ENCODE measurements at places on chromosomes 2 and 18.

DNA sequence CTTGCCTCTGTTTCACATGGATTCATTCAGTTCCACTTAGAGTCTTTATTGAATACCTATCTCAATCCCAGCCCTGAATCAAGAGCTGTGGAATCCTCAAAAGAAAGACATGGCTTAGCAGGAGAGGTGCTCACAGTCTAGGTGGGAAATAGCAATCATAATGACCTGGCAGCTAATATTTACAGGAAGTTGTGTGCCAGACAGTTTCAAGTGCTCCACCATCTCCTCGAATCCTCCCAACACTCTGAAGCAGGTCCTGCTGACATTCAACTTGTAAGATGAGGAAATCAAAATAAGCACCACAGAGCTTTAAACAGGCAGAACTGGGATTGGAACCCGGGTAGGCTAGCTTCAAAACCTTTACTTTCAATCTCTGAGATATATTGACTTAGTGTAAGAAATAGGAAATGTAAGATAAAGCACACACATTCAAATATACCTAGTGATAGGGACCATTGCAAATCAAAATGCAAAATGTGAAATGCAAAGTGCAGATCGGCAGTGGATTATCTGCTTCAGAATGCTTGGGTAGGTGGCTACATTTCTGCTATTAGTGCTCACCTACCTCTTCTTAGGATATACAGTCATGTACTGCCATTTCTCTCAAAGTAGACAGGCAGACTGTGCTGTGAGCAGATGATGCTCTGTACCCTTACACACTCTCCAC is 182.0 kb downstream of the PRKCE start:
- DNase-seq = no peak

DNA sequence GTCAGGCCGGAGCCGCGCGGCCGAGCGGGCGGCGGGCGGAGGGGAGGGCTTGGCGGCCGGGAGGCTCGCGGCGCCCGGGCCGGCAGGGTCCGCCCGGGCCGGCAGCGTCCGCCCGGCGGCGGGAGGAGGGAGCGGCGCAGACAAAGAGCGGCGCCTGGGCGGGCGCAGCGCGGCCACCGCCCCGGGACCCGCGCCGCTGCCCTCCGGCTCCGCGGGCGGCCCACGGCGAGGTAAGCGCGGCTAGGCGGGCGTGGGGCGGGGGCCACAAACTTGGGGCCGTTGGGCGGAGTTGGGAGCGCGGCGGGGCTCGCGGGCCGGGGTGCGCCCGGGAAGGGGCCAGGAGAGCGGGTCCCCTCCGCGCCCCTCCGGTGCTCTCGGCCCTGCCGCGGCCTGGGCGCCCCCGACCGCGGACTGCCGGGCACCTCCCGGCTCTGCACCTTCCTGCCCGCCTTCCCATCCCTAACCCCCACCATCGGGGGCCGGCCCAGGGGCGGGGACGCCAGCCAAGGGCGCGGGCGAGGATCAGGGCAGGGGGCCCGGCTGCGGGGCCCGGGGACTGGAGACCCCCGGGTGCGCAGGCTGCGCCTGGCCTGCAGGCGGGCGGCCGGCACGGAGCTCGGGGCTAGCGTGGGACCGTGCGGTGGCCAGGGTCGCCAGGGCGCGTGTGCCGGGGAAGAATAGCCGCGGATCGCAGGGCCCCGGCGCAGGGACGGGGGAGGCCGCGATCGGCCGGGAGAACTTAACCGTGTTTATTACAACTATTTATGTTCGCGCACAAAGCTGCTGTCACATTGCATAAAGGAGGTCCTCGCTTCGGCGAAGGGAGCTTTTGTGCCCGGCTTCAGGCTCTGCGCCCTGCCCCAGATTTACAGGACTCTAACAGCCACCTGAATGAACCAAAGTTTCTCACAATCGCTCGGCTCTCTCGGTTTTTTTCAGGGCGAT is at the start of gene NCK2:
NCK2 (plus strand) TSS at position 4 of the 945 bp plus-strand sequence. CDS start 110,152 bp downstream, outside the sequence.
- peak; percentile 71 for DNase-seq

GRCh38 chr2:62895632-62896009 is 155.0 kb upstream of the OTX1 start:
- no peak for DNase-seq

- DNase-seq = no peak
These were observed 167.4 kb downstream of the PTGR3 start for GRCh38 chr18:75041586-75041985.

DNA sequence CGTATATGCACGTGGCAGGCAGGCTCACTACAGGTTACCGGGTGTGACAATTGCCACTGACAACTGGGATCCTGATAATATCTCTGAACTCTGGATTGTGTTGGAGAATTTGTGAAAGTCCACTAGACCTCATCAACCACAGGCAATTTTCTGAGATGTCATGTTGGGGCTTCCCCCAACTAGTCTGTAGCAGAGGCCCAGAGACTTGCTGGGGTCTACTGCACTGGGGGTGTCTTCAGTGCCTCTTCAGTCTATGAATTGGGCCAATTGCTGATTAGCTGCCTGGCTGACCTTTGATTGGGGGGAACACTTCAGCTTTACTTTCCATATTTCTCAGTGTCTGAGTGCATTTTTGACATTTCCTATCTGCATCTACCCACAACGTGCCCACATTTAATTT is 201.5 kb downstream of the MTX2 start:
- no peak for DNase-seq

DNA sequence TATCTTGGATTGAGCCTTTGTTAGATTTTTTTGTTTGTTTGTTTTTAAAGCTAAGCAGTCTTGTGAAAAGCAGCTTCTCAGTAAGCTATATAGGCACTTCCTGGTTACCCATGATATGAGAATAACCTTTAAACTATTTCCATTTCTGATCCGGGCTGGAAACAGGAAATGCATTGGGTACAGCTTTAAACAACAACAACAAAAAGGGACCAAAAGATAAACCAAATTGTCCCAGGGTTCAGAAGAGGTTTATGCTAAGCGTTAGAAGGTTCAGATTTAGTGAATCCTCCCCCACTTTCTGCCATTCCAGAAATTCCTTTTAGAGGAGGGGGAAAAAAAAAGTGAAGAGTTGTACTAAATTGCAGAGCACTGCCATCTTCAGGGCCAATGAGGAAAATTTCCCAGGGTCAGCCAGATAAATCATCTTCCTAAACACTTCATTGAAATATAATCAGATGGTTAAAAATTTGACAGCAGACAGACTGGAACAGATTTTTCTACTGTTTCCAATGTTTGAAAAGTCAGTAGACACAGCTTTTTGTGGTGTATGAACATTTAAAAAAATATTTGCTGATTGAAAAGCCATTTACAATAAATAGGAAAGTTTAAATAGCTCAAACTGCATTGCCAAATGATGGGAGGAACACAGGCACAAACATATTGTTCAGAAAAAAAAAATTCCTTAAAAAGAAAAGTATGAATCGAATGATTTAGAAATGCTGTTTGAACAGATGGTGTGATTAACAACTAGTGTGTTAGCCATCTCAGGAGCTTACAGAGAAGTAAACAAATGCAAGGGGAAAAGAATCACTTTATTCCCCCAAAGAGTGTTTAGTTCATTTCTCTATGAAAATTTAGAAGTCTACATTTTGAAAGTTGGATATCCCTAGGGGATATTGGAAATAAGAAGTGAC is 189.9 kb upstream of the TANK start:
- DNase-seq = no peak

DNA sequence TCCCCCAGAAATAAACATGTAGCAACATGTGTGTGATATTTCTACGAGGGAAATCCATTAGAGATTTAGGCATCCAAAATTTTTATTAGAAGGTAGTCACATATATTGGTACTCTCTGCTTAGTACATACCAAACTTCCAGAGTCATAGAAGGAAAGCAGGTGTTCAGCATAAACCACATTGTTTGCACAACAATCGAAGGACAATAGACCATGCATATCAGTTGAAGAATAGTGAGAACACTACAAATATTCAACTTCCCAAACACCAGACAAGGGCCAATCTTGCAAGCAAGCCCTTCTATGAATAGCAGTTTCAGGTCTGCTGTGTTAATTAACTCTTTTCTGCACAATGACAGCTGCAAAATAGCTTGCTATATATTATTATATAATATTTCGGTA is 702.2 kb downstream of the ERBB4 start:
- DNase-seq = no peak

DNA sequence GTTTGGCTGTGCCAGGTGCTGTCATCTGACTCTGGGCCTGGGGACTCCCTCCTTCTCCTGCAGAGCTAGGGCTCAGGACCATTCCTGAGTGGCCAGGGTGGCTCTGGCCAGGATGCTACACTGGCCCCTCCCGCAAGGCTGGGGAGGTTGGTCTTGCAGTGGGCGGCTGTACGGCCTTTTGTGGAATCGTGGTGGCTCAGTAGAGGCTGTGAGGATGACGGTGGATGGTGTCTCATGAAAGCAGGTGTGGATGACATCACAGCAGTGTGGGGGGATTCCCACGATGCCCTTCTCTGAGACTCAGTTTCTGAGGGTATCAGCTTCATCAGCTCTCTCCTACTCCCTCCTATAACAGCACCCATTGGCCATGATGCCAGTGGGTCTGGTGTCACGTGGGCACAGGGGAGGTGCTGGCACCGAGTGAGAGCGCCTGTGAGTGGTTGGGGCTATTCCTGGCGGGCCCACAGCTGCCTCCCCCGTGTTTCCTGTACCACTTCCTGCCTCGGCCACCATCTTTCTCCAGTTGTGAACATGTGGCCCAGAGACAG is 144.2 kb upstream of the HDAC4 start:
- DNase-seq = no peak

- no peak for DNase-seq
These were observed 2.3 kb upstream of the TMEM150A start for GRCh38 chr2:85604568-85605339.

DNA sequence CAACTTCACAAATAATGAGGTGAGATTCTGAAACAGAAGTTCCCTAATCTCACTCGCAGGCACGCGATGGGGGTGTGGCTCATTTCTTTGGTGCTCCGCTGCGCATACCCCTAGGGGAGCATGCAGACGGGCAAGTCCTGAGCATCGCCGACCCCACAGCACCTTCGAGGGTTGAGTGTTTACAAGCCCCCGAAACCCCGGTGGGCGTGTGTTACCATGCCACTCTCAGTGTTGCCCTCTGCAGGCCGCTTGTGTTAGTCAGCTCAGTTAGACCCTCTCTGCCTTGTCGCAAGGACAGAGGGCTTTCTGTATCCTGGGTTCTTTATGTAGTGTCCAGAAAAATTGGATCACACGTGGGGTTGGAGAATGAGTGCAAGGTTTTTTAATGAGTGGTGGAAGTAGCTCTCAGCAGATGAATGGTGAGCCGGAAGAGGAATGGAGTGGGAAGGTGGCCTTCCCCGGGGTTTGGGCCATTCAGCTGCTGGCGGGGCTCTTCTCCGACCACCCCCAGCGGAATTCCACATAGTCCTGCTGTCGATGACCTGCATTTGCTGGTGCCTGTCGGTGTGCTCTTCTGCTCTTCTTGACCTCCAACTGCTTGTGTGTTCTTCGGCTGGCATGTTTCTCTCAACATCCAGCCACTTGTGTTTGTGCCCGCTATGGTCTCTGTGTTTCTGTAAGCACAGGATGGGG is 191.3 kb downstream of the RPRM start:
- peak; percentile 82 for DNase-seq

- DNase-seq = no peak
These were observed 5.0 kb upstream of the SERPINB2 start for GRCh38 chr18:63882333-63883141.

GRCh38 chr2:50221106-50221505 is 810.8 kb downstream of the NRXN1 start:
- DNase-seq = no peak

GRCh38 chr2:74419345-74419744 is 2.1 kb downstream of the C2orf81 start:
- no peak for DNase-seq

- DNase-seq = no peak
These were observed 95.2 kb downstream of the ZEB2 start for GRCh38 chr2:144424559-144425240.

- DNase-seq = no peak
These were observed 85.7 kb upstream of the STK17B start for GRCh38 chr2:196257086-196257485.

DNA sequence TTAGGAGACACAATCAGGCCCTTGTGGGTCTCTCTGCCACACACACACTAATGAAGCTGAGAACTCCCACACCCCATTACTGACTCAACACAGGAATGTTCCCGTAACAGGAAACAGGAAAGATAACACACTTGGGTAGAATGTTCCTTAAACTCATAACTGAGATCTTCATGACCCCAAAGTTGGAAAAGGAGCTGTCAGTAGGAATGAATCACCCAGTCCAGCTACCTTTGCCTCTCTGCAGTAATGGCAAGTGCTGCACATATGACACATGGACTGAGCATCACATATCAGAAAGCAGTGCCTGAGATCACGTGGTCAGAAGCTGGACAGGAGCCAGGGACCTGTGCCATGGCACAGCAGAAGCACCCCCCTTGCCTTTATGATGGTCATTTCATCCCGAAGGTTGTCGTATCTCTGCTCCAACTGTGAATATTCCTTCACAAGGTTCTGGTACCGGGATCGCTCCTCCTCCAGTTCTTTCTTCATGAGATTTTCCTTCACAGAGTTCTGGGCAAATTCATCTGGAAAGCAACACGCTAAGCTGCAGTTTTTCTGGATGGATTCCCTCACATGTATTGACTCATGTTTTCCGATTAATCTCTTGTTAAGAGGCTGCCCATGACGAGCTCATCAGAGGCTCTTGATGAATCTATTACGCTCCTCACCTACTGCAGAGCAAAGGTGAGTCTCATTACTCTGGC is 65.4 kb upstream of the ACAA2 start:
- DNase-seq = no peak

Data from ecto neural progenitor cell (in vitro differentiated cells).